ENCODE measurements at places on chromosomes 2 and 18. TPM values are rescaled to one million over a fixed set of nuclear protein-coding genes. Genes with fewer than 3 reads are reported as not detected.

The STON1 gene
- 0.86 TPM for total RNA-seq

DNA sequence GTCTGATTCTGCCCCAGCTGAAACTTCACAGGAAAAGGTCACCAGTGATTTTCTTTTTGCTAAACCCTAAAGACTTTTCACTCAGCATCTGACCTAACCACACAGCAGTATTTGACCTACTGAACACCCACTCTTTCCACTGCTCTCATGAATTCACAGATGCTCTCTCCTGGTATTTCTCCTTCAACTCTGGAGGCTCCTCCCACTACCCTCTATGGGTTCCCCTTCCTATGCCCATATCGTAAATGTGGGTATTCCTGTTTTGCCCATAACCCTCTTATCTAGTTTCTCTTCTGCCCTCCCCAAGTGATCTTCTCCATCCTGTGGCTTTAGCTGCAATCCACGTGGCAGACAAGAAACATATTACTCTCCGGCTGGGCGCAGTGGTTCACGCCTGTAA is 7.6 kb downstream of the PLEKHM3 start:
- H3K27ac ChIP-seq, result no peak overlapping the region
- peaks cover 8% of the 10 kb centered on the region for H3K4me1 ChIP-seq
- H3K4me3 ChIP-seq, result no peak overlapping the region

GRCh38 chr2:132692816-132693215 is 22.8 kb upstream of the LYPD1 start:
- DNase-seq, result no peak
- no peaks in the 10 kb centered on the region for H3K4me1 ChIP-seq
- H3K27ac ChIP-seq, result no peak overlapping the region

DNA sequence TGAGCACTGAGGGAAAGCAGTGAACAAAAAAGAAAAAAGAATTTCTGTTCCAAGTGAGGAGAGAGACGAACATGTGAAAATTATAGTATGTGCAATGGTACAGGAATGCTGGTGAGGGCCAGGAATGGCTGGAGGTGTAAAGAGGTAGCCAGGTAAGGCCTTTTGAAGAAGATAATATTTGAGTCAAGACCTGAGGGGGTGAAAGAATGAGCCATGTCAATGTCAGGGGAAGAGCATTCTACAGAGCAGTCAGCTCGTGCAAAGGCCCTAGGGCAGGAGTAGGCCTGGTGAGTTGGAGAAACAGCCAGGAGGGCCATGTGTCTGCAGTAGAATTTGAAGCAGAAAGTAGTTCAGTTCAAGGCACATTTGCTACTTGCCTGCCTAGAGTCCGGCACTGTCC is 12.4 kb upstream of the RPL31 start:
- peaks cover 3% of the 10 kb centered on the region for H3K27me3 ChIP-seq
- H3K36me3 ChIP-seq, result no peaks in the 10 kb centered on the region
- no peak overlapping the region for H3K4me3 ChIP-seq
- H3K4me1 ChIP-seq, result peaks cover 5% of the 10 kb centered on the region
